ENCODE measurements at places on chromosomes 13 and 19. TPM values are rescaled to one million over a fixed set of nuclear protein-coding genes. Genes with fewer than 3 reads are reported as not detected.
A peak's percentile ranks its signal among the peaks of the same experiment; 100 is the strongest.

DNA sequence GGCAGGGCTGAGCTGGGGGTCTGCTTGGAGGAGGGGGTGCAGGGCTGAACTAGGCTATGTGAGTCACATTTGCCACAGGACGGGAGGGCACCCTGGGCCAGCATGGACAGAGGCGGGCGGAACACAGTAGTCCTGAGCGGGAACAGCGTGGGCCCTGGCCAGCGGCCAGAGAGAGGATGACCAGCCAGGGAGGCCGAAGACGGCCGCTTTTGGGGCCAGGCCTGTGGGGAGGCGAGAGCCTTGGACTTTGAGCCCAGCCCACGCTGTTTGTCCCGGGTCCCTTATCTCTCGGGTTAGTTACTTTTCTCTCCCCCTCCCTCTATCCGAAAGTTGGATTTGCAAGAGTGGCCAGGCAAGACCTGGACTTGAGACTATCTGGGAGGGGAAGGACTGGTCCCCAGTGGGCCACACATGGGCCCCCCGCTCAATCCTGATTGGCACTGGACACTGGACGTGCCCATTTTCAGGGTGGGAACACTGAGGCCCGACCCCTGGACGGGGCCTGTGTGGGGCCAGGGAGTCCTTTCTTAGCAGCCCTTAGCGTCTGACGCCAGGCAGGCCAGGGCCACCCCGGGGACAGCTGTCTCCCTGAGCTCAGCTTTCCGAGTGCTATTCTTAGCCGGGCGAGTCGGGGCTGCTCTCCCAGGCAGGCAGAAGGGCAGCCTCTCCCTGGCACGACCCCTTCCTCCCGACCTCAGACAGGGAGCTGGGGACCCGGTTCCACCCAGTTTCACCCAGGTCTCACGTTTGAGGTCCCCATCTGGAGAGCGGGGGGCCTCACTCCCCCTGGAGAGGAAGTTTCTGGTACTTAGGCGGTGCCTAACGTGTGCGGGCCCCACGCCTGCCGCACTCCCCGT, 833 bp downstream of the GAMT start:
- no peak for DNase-seq

Gene DIRAS1
- 2.3 TPM for total RNA-seq

Gene SYNE4
- total RNA-seq: 7.0 TPM

Gene HDGFL2
- 37.8 TPM for total RNA-seq

DNA sequence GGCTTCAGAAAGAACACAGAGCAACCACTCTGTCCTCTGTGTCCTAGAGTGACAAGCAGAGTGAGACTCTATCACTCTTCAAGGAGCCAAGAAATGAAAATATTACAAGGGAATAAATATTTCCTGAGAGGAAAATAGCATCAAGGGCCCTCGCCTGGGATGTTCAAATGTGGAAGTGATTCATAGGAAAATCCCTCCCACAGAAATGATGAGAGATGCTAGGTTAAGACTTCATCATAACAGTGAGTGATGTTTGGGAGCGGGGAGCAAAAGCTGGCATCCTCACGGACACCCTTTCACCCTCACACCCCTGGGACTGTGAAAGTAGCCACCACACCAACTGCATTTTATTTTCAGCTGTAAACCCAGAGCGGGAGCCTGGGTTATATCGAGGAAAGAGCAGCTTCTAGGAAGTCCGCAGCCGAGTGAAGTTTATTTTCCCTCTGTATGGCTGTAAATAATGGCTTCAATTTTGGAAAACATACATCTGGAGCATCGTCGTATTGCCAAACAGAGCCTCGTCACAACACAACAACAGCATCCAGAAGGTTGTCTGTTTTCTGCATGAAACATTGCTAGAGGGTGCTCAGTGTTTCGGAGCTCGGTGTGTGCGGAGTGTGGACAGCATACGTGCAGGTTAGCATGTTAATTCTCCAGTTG, 54.8 kb downstream of the DLEU7 start:
- no peak for DNase-seq

GRCh38 chr19:48469289-48469881, at the start of gene CYTH2:
TSS of gene CYTH2 (plus strand) at chr19:48469369. CDS start at chr19:48469508, 139 bp downstream.
- DNase-seq: peak; percentile 96

Measured in kidney (tissue), 22 donors.